ENCODE measurements at places on chromosomes 16 and 17.
A peak's percentile ranks its signal among the peaks of the same experiment; 100 is the strongest.

- DNase-seq: no peak
These were observed 51.4 kb downstream of the SREBF1 start for GRCh38 chr17:17785407-17785806.

GRCh38 chr16:16007743-16008111 is 58.3 kb downstream of the ABCC1 start:
- DNase-seq: no peak

- DNase-seq: peak; percentile 8
These were observed 18.2 kb upstream of the HLF start for GRCh38 chr17:55246583-55246982.

- no peak for DNase-seq
These were observed 6.5 kb upstream of the TLE7 start for GRCh38 chr16:71448274-71448866.

- no peak for DNase-seq
These were observed 22.8 kb downstream of the NLRC3 start for GRCh38 chr16:3554351-3554928.

- DNase-seq: no peak
These were observed 3.1 kb downstream of the NFE2L1 start for GRCh38 chr17:48051283-48051682.

DNA sequence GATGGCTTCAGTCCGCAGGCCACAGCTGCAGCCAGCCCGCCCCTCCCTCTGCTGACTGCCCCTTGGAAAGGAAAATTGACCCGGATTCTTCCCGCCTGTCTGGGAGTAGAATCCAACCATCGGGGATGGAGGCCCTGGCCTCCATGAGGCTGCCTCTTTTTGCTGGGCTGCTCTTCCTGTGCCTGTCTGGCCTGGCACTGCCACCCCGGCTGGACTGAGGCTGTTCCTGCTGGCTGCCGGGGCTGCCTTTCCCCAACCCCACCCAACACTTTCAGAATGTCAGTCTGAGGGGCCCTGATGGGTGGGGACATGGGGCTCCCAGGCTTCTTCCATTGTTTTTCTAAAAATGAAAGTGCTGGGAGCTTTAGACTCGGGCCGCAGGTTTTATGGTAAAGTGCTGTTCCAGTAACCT is 7.3 kb downstream of the BAHCC1 start:
- DNase-seq: no peak

DNA sequence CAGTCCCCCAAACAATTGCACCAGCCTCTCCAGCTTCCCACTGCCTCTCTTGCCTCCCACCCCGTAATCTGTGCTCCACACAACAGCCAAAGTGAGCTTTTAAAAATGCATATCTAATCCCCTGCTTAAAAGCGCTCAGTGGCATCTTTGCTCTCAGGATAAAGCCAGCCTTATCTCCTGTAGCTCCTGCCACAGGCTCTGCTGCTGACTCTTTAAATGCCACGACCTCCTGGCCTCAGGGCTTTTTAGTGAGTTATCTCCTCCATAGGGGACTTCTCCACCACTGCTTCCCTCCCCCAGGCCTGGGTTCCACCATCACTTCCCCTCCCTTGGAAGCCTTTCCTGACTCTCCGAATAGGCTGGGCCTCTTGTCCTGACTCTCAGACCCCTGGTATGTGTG is 98.6 kb downstream of the GNAO1 start:
- DNase-seq: no peak

GRCh38 chr16:50868577-50868976 is 126.7 kb downstream of the CYLD start:
- no peak for DNase-seq

DNA sequence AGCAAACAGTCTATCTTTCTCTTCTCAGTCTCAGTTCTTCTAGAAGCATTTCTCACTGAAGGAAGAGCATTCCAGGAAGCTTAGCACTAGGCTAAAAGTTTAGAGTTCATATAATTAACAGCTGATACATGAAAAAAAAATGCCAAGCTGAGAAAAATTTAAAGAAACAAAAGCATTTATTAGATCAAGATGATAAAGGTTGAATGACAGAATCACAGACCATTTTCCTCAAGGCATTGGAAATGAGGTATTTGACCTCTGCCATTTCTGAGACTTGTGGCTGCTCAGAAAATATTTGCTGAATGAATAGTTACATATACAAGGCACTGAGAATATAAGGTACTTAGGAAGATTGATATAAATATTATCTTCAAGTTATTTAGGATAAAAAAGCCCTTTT is 901.6 kb upstream of the GOT2 start:
- no peak for DNase-seq

- no peak for DNase-seq
These were observed 11.9 kb downstream of the PITPNC1 start for GRCh38 chr17:67388986-67389385.

DNA sequence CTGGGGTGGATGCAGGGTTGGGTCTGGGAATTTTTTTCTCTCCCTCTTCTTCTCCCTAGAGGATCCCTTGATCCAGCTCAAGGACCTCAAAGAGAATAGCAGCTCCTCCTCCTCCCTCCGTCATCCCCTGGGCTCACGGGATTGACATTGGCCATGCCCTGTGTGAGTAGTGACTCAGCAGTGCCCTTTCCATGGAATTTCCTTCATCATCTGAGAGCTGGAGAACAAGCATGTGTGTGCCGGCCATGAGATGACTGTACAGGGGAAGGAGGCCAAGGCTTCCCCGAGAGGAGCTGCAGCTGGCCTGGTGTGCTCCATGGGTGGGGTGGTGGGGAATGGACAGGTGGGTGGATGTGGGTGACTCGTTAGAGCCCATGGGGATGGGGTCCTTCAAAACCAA is 8.9 kb upstream of the WSCD1 start:
- DNase-seq: no peak

GRCh38 chr16:85733155-85733838 is 17.6 kb downstream of the C16orf74 start:
- DNase-seq: no peak

- no peak for DNase-seq
These were observed at the start of gene C16orf92 for GRCh38 chr16:30022887-30023286. C16orf92 (plus strand) TSS chr16:30023198; CDS start chr16:30023341, 143 bp downstream.

DNA sequence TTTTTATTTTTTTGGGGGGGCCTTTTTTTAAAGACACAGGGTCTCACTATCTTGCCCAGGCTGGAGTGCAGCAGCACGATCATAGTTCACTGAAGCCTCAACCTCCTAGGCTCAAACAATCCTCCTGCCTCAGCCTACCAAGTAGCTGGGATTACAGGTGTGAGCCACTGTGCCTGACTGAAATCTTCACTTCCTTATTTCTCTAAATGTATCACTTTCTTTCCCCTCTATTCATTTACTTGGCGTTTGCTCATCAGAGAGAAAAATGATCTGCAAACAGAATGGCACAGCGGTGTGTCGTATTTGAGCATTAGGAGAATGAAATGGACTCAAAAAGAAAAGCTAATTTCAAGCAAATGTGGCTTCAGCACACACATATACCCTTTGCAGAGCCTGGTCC is 44.3 kb upstream of the CDH5 start:
- no peak for DNase-seq

- peak; percentile 12 for DNase-seq
These were observed 108.5 kb upstream of the XYLT1 start for GRCh38 chr16:17578981-17579874.

DNA sequence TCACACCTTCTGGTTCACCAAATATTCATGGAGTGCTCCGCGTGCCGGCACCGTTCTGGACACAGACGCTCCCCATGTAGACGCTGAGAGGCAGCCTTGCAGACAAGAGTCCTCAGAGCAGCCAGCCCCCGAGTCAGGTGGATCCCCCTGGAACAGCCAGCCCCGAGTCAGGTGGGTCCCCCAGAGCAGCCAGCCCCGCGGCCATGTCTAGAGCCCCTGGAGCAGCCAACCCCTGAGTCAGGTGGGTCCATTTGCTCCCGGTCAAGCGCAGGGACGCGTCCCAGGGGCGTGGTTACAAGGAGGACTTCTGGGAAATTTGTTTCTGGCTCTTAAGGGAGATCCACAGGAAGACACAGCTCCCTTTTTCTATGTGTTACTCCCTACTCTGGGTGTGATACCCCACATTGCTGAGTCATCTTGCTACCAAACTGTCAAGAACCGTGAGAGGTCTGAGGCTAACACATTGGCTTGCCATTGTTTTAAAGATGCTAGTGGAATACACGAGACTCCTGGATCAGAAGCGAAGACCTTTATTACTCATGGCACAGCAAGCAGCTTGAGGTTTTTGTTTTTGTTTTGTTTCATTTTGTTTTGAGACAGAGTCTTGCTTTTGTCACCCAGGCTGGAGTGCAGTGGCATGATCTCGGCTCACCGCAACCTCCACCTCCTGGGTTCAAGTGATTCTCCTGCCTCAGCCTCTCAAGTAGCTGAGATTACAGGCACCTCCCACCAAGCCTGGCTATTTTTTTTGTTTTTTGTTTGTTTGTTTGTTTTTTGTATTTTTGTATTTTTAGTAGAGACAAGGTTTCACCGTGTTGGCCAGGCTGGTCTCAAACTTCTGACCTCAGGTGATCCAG is 43.3 kb upstream of the CBFA2T3 start:
- DNase-seq: no peak

DNA sequence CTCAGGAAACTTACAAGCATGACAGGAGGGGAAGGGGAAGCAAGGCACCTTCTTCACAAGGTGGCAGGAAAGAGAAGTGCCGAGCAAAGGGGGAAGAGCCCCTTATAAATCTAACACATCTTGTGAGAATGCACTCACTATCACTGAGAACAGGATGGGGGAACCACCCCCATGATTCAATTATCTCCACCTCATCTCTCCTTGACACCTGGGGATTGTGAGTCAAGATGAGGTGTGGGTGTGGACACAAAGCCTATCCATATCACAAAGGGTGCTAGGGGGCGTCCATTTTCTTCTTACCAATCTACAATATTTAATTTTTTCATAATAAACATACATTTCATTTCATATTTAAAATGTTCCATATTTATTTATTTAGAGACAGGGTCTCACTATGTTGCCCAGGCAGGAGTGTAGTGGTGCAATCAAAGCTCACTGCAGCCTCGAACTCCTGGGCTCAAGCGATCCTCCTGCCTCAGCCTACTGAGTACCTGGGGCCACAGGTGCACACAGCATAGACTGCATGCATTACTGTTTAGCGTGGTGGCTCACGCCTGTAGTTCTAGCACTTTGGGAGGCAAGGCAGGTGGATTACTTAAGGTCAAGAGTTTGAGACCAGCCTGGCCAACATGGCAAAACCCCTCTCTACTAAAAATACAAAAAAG is 26.5 kb upstream of the FAAP100 start:
- DNase-seq: no peak

DNA sequence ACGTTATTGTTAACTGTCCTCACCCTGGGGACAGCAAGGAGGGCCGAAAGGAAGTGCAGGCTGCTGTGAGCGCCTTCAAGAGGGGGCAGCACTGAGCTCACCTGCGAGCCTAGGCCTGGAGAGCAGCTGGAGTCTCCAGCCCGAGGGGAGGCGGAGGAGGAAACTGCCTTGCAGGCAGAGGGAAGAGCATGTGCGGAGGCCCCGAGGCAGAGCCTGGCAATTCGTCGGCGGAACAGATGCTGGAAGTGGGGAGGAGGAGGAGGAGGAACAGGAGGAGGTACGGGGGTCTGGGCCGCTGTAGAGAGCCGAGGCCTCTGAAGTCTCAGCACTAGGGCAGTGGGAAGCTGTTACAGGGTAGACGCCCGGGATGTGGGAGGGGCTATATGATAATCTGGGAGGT is 49.6 kb upstream of the PLCG2 start:
- no peak for DNase-seq

DNA sequence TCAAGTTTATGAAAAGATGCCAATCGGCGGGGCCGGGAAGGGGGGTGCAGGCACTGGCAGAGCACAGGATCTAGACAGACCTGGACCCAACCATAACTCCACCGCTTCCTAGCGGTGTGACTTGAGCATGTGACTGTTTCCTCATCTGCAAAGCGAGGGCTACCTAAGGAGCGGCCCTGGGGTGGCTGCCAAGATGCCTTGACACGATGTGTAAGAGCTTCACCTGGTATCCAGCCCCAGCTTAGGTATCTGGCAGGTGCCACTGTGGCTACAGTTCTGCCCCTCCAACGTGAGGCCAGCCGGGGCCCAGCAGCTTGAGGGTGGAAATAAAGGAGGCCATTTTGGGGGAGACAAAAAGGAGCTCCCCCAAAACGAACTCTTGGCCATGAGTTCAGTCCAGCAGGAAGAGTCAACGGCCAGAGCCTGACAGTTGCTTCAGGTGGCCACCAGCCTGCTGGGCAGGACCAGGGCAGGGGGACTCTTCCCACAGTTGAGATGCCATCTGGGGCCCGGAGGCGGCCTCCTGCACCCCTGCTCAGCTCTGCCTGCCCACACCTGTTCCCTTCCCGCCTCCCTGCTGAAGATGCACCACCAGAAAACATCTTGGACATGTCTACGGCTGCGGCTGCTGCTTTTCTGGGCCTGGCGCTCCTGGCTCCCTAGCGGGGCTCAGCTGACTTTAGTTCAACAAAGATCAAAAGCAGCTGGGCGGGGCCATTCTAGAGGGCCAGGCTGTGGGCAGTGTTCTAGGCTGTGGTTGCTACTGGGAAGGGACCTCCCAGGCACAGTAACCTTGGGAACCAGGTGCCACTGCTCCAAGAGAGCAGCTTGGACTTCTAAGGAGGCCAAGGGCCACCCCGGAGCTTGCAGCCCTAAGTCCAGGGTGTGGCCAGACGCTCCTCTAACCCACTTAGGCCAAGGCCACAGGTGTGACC is 3.4 kb upstream of the MTSS2 start:
- no peak for DNase-seq

GRCh38 chr16:79004309-79004708 is 596.2 kb downstream of the MAF start:
- DNase-seq: no peak

DNA sequence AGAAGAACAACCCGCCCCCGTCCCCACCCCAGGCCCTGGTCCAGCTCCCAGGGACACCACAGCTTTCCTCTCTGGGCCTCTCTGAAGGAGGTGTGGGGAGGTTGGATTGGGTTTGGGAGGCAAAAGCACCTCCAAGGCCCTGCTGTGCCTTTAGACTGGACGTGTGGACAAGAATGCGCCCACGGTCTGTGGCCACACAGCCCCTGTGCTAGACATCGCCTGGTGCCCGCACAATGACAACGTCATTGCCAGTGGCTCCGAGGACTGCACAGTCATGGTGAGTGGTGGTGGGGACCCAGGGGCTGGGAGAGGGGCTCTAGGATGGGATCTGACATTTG is 3.0 kb downstream of the CORO1A start:
- DNase-seq: no peak

- no peak for DNase-seq
These were observed 25.8 kb downstream of the EMP2 start for GRCh38 chr16:10554569-10554968.

GRCh38 chr16:79587296-79587695 is 13.2 kb downstream of the MAF start:
- no peak for DNase-seq

DNA sequence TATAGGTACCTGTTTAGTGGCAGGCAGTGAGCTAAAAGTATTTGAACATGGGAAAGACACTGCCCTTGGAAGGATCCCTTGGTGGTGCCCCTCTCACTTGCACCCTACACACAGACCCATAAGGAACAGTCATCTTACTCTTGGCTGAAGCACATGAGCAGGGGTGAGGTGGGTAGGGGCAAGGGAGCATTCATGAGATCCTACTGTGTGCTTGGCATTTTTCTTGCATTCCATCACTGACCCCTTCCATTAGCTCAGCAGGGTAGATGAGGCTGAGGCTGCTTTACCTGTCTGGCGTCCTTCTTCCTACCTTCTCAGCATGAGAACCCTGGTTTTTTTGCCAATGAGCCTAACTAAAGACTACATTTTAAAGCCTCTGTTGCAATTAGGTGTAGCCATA is 48.3 kb downstream of the CCT6B start:
- DNase-seq: no peak

GRCh38 chr16:2756288-2757015 is 4.0 kb downstream of the SRRM2 start:
- DNase-seq: no peak

- no peak for DNase-seq
These were observed 44.8 kb downstream of the CDYL2 start for GRCh38 chr16:80759419-80760162.

- DNase-seq: no peak
These were observed 147.9 kb downstream of the PMP22 start for GRCh38 chr17:15117239-15117638.
